ENCODE measurements at places on chromosomes 7 and 10.

- DNase-seq: no peak
These were observed 6.9 kb upstream of the GPR85 start for GRCh38 chr7:113093561-113093960.

- no peak for DNase-seq
These were observed 36.0 kb downstream of the KLF6 start for GRCh38 chr10:3749011-3749410.

DNA sequence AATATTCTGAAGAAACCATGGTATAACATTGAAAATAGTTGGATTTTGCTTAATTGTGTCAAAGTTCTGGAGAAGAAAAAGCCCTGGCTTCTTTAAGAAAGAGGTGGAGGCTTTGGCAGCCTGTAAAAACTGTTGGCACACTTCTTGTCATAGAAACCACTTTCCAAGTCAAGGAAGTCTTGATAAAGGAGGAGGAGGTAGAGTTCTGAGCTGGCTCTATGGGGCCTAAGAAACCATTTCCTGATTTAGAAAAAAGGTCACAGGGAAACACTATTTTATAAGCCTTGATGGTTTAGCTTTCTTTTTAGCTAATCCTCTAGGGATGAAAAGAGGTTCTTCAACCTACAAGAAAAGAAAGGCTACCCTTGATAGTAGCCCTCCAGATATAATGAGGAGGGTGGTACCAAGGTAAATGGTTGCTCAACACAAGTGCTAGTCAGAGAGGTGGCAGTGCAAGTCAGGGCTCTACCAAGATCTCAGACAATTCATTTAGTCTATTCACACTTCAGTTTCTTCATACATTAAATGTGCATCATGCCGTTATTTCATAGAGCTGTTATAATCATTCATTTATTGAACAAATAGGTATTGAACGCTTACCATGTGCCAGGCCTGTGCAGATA lies 346.9 kb downstream of the RNLS start:
- DNase-seq: no peak

- DNase-seq: no peak
These were observed 119.9 kb upstream of the TMEM106B start for GRCh38 chr7:12091231-12091630.

DNA sequence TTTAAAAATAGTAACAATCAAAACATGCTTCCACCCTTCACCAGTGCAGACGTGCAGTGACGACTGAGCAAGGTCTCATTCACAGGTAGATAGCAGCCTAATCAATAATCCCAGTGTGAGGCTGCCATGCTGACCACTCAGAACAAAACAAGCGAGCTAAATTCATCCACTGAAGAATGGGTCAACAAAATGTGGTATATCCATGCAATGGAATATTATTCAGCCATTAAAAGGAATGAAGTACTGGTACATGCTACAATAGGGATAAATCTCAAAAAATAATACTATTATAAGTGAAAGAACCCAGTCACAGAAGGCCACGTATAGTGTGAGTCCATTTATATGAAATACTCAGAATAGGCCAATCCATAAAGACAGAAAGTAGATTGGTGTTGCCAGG lies 74.0 kb downstream of the PTPRE start:
- DNase-seq: no peak

DNA sequence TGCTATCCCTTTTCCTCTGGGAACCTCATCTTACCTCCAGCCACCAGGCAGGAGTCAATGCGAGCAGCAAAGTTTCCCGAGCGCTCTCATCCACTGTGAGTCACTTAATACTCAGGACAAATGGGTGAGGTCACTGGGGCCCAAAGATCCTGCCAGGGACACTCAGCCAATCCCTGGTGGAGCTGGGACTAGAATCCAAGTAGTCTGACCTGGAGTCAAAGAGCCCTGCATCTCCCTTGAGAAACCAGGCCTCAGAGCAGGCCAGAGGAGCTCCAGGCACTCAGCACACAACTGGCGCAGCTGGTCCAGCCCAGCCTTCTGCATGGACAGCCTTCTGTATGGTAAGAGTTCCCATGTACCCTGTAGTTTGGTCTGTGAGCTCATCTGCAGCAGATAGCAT lies 142.3 kb downstream of the MAPK8 start:
- DNase-seq: no peak

DNA sequence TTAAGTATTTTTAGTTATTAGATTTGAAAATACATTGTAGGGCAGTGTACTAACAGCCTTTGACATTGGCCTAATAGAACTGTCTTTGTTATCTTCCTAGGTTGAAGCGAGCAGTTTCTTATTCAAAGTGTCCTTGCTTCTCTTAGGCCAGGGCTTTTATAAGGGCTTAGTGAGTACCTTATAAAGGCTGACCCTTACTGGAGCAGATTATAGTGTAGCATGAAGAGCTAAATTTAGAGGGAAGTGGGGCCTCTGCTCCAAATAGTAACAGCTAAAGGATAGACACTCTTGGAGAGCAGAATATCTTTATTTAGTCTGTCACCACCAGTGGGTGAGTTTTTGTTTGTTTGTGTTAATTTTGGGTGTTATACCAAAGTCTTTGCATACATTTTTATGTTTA lies 15.9 kb downstream of the BZW2 start:
- DNase-seq: no peak

DNA sequence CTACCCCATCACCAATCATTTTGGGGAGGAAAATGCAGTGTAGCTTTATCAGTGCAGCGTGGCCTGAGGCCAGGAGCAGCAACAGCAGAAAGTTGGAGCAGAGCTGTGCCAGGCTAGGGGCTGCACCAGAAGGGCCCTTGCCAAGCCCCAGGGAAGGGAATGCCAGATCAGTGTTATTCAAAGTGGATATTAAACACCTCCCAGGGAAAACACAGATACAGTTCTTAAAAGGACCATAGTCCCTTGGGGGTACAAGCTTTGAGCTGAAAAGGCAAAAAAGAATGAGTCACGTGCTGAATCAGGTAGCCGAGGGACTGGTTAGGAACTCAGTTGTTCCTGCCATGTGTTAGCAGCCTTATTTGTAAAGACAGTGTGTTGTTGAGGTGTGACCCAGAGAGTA lies 54.0 kb downstream of the GSDME start:
- DNase-seq: no peak

- no peak for DNase-seq
These were observed 23.0 kb upstream of the ING3 start for GRCh38 chr7:120927454-120928103.

DNA sequence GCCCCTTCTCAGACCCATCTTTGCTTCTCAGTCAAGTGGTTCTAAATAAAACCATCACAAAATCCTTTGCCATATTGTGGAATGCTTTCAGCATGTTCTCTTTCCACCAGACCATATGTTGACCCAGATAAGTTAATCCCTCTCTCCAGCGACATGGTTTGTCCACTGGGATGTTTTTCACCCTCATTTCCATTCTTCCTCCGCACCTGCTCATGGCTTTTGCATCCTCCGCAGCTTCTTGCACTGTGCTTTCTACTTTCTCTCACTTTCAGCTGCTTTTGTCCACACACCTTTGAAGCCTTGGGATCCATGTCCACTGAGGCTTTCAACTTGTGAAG lies 52.3 kb upstream of the WAC start:
- no peak for DNase-seq

DNA sequence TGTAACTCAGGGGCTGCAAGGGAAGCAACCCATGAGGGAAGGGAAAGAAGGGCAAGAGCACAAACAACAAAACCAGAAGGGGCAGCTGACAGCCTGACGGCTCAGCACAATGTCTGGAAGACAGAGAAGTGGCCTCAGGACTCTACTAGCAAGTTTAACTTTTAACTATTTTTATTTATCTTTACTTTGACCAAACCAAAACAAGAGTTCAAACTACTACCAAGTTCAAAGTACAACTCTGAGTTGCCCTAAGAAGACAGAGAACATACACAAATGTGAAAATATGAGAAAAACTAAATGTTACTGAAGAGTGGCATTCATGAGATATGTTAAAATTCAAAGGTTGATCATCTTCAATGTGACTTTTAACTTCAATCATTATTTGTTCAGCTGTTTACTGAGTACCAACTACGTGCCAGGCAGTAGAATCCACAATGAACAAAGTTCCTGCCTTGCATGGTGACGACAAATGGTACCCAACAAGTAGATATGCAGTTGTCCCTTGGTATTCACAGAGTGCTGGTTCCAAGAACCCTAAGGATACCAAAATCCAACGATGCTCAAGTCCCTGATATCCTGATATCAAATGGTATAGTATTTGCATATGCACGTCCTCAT lies 19.7 kb downstream of the NUDCD3 start:
- DNase-seq: no peak

DNA sequence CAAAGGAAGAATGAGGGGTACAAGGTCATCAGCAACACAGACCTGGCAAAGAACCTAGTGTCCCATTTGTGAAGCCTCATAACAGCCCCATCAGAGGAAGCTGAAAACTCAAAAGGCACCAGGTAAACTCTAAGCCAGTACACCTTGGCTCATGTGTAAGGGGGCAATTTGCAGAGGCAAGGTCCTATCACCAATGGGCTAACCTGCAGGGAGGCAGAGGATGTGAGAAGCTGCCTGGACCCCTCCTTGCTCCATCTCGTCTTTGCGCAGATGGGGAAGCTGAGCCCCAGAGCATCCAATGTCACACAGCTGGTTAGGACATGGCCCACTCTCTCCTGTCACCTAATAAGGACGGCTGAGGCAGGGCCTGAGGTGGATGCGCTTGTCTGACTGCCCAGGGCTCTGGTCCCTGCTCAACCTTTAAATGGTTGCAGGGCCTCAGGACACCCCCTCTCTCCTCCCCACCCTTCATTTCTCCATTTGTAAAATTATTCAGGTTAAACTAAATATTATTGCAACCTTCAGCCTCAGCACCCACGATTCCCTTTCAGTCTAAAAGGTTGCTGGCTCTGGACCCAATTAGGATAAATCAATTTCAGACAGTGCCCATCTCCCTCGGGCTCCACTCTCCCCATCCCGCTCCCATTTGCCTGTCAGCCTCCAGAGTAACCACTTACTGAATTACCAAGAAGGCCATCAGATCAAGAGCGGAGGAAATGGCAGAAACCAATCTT lies 135.3 kb downstream of the OAT start:
- DNase-seq: no peak

DNA sequence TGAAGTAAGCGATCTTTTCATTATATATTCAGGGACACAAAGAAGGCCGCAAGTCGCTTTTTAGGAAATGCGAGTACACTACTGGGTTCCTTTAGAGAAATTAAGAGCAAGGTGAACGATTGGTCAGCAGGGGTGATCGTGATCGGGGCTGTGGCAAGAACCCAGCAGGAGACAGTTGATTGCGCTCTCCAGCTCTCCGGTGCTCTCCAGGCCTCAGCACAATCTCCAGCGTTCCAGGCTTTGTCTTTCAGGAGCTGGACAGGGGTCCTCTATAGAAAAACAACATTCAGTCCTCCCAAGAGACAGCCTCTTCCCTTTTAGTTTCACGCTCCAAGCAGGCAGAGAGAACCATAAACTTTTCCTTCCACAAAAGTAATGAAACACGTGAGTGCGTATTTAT lies 170.5 kb upstream of the KLF6 start:
- DNase-seq: no peak

- no peak for DNase-seq
These were observed 61.8 kb downstream of the PLXNA4 start for GRCh38 chr7:132514430-132514829.

DNA sequence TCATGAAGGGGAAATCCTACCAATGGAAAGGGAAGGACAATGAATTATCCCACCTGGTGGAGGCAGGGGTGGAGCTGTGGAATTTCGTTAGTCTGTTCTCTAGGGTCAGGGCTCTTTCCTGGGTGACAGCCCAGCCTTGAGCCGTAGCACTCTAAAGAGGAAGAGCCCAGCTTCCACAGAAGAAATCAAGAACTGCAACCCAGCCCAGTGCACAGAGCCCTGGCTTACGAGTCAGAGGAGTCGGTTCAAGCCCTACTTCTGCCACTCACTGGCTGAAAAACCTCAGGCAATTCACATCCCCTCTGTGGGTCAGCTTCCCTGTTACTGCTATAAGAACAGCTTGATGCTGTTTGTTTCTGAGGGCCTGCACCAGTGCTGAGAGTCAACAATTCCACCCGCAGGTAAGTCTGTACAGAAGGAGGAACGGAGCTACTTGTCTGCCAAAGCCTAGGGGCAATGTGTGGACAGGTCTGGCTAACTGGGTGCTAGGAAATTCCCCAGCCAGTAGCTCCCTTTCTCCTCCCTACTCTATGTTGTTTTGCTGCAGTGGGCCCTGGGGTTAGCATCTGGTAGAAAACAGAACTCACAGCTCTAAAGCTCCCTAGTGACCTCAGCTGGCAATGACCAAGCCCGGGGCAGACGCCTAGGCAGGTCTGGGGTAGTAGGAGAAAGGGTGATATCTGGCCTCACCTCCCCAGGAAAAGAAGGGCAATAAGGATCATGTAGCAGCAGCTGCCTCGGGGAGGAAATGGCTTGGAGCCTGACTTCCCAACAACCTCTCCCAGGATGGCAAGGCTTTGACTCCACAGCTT lies 3.3 kb downstream of the AVPI1 start:
- no peak for DNase-seq

DNA sequence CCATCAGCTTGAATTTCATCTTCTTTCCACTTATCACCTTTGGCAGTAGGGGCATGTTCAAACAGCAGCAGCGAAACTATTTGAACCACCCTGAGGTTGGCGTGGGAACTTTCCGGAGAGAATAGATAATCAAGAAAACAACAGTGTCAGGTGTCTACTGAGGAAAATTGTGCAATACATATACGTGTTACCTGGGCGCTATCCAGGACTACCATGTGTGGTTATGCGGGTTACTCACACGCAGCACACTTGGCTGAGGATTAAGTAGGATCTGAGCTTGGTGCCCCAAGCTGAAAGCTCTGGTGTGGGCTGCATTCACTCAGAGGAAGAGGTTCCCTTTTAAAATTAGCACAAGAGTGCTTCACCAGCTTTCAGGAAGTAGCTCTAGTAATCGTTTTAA lies 8.8 kb upstream of the ABI1 start:
- no peak for DNase-seq

DNA sequence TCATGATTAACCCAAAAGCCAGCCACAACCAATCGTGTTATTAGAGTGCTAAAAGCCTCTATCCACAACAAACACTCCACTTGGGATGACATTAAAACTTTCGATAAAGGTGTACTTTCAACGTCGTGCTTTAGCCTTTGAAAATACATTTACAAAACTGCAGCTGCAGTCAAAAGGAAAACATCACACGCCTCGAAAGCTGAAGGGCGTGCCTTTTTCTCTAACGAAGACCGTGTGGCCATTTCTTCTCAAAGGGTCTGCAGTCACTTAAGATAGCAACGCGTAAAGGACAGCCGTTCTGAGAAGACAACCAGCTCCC lies 1.1 kb downstream of the ARHGAP12 start:
- DNase-seq: no peak

GRCh38 chr10:78927257-78927995 lies 141.3 kb upstream of the ZMIZ1 start:
- DNase-seq: no peak

- DNase-seq: no peak
These were observed 380.3 kb upstream of the SEMA3C start for GRCh38 chr7:81298951-81299666.

DNA sequence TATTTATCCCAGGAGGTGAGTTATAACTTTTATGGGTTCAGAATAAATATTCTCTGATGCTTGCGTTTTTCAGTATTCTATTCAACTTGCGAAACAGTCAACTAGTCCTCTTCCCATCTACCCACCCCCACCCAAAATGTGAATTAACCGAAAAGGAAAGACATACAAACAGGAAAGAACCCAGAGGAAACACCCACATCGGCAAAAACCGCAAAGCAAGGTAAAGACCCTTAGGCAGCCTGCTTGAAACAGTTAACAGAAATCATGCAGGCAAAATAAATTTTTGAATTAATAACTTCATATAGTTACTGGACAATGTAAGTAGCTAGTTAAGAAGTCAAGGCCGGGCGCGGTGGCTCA lies 5.4 kb downstream of the ZC3HAV1 start:
- DNase-seq: no peak

GRCh38 chr7:45680776-45681175 lies 106.6 kb downstream of the ADCY1 start:
- DNase-seq: no peak

- no peak for DNase-seq
These were observed 43.9 kb downstream of the PYROXD2 start for GRCh38 chr10:98370831-98371820.

All from activated naive CD4-positive, alpha-beta T cell (primary cell).